ENCODE measurements at places on chromosomes 2 and 18.

DNA sequence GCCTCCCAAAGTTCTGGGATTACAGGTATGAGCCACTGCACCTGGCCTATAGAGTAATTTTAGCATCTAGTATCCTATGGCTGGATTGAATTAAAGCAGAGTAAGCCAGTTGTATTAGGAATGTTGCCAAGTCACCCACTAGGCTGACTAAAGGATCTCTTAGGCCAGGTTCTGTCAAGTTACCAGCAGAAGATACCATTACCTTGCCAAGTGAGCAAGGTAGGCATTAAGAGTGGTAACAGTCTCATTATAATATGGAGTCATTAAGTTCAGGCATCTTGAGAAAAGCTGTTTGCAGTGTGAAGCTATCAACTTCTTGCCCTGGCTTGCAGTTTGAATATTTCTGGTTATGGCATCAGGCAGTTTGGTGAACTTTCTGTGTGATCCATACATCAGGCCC lies 37.0 kb upstream of the MTCL1 start:
- no peak for DNase-seq

GRCh38 chr2:37318401-37318800 lies 6.2 kb downstream of the PRKD3 start:
- no peak for DNase-seq

DNA sequence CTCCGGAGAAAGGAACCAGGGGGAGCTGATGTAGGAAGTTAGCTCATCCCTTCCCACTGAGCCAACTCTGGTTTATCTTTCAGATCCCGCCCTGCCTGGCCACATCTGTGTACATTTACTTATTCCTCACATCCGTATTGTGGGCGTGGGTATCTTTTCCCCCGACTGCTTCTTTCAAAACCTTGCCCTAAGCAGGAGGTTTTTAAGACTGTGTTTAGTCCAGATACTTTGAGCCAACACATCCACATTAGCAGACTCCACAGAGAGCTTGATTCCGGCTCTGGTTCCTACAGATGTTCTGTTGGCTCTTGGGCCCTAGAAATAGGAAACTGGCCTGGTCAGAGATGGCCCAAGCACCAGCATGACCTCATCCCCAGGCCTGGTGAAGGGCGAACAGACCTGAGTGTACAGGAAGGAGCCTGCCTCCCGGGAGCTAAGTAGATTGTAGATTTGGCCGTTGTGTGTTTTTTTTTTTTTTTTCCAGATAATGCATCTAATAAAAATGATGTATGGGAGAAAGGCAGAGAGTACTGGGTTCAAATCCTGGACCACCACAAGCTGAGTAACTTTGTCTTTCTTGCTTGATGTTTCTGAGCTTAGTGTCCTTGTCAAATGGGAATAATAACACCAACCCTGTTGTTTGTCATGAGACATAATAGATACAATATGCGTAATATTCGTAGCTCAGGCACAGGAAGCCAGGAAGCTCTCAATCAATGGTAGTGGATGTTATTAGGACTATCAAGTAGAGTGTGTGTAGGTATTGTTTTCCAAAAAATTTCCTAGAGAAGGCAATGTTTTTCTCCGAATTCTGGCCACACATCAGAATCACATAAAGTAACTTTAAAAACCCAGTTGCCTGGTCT lies 92.3 kb downstream of the PRKCE start:
- no peak for DNase-seq

DNA sequence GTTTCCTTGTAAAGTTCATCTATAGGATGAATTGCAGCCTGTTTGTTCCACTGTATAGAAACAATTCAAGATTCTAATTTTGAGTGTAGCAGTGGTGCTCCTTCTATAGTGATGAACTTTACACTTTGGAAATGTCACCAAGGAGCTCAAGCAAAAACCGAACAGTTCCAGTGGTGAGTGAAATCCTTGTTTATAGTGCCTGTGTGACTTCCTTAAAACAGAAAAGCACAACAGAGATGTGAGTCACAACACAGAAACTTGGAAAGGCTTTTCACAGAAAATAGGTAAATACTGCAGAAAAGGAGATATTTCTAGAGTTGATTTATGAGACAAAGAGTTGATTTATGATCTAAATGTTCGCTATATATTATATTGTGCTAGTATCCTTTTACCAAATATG lies 482.0 kb downstream of the PTPRM start:
- no peak for DNase-seq

- no peak for DNase-seq
These were observed 112.7 kb upstream of the RBMS1 start for GRCh38 chr2:160606341-160606740.

Measured in CD4-positive, alpha-beta T cell treated with Interleukin-10 for 1 hour (primary cell).